Activated T-cell treated with anti-CD3 and anti-CD28 coated beads, Interleukin-2, amount 50 U/mL, for 72 hours (primary cell): ENCODE measurements at places on chromosomes 5 and 9. TPM values are rescaled to one million over a fixed set of nuclear protein-coding genes. Genes with fewer than 3 reads are reported as not detected.

DNA sequence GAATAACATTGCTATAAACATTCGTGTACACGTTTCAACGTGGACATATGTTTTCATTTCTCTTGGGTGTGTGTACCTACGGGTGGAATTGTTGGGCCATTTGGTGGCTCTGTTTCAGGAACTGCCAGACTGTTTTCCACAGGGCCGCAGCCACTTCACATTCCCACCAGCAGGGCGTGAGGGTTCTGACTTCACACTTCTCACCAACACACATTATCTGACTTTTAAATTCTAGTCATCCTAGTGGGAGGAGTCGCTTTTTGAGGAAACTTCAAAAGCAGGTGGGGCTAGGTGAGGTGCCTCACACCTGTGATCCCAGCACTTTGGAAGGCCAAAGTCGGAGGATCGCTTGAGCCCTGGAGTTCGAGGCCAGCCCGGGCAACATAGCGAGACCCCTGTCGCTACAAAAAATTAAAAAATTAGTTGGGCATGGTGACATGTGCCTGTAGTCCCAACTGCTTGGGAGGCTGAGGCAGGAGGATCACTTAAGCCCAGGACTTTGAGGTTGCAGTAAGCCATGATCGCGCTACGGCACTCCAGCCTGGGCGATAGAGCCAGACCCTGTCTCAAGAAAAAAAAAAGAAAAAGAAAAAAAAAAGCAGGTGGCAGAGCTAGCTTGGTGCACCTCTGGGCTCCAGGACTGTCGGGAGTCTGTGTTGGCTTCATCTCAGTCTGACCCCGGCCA is 28.5 kb downstream of the TSPAN17 start:
- DNase-seq, result no peak

Gene NAIP
- total RNA-seq, result 5.7 TPM

GRCh38 chr9:22103685-22104575 is 94.8 kb upstream of the CDKN2B start:
- no peak for DNase-seq

Gene OR13D1
- total RNA-seq, result not detected

DNA sequence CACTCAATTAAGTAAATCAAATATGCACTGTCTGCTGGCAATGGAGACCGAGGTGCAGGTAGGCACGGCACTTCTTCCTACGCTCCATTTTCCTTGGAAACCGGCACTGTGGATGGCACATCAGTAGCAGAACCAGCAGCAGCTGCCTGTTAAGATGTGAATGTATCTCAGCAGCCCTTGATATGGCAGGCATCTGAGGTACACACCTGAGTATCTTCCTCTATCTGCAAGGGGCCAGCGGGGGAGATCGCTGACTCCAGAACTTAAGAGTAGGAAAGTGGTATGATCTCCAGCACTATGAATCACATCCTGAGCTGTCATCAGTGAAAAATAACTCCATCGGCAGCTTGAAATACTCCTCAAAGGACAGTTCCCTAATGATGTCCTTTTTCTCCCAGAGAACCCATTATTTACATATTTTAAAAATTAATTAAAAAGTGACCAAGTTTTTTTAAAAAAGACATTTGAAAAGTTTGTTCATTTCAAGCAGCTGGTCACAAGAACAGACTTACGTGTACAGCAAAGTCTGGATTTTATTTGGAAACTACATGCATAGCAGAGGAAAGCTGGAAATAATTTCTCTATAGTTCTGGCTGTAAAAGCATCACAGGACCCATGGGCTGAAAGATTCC is 97.1 kb downstream of the ADAMTS12 start:
- DNase-seq, result no peak

DNA sequence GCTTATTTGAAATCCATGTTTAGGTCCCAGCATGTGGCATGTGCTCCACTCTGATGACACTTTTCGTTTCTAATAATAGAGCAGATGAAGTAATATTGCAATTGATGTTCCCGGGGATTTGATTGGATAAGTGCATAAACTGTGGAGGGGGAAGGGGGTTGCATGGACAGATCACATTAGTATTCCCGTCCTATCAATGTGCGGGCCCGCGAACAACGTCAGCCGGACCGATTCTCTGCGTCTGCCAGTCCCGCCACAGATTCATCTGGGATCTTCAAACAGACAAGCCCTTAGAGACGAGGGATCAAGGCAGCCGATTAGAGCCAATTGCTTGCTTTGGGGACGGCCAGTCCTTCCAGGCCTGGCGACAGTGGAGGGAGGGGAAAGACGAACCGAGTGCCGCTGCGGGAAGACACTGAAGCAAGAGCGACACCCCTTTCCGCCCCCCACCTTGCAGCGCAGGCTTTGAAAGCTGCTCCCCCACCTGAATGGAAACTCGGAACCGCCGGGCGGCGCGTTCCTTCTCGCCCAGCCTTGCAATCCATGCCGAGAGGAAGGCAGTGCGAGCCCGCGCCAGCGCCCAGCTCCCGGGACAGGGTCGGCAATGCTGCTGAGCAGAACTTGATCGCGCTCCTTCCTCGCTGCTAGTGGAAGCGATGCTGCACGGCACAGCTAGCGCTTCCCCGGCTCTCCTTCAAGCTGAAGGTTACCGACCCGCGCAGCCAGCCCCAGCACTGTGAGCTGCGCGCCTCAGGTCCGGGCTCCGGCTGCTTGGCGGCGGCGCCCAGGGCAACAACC is at the start of gene RGS7BP:
Gene RGS7BP (plus strand): TSS at position 247 of the 798 bp plus-strand sequence. CDS start 610 bp downstream, outside the sequence.
- no peak for DNase-seq

Gene PCDHGC4
- total RNA-seq, result not detected

Gene NXNL2
- total RNA-seq, result not detected

Gene IL3
- 8.9 TPM for total RNA-seq

Gene CDC14B
- total RNA-seq, result 13.9 TPM

Gene GPX3
- total RNA-seq, result not detected

GRCh38 chr9:23663536-23663935 is 162.5 kb downstream of the ELAVL2 start:
- DNase-seq, result no peak

- no peak for DNase-seq
Measured at GRCh38 chr5:142032150-142032549, 19.3 kb upstream of the GNPDA1 start.

GRCh38 chr5:77076961-77077828 is 9.9 kb downstream of the ZBED3 start:
- peak; percentile 53 for DNase-seq

- DNase-seq, result no peak
Measured at GRCh38 chr5:72440207-72440638, 67.0 kb downstream of the ZNF366 start.

DNA sequence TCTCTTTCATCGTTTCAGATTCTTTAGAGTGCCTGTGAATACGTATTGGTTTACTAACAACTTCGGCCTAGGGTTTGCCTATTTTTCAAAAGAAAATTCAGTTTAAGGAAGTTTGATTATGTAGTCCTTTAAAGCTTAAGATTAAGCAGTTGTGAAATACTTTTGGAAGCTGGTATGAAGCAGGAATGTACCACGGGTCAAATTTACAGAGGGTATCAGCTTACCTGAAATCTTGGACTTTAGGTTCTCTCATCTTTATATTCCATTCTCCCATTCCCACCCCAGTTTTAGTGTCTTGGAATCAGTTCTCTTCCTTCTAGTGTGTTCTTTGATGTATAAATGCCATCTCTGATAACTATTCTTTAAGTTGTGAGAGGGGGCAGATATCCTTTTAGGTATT is 53.2 kb downstream of the IQGAP2 start:
- no peak for DNase-seq

DNA sequence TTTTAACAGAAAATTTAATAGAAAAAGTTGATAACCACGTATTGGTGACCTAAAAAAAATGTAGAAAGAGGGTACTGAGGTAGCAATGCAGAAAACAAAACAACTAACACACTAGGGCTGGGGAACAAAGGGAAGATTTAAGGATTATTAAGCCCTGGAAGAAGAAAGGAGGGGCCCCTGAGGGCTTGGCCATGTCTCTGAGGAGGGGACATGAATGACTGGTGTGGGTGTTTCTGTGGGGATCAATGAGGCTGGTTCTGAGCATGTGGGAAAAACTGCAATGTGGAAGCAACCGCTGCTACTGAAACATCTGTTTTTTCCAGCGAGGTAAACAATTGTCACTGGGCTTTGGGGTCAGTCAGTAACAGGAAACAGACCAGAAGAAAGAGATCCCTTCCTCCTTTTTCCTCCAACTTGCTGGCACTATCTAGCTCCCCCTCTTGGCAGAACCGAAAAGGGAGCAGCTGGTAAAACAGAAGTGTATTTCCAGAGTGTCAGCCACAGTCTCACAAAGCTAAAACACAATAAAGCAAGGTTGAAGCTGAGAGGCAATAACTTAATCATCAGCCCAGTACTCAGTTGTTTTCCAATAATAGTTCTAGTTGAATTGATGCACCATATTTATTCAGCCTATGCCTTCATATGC is 48.3 kb downstream of the ATPSCKMT start:
- DNase-seq, result no peak

GRCh38 chr5:57772512-57772911 is 289.9 kb upstream of the ACTBL2 start:
- no peak for DNase-seq

Gene NTRK2
- total RNA-seq, result 3.3 TPM

- DNase-seq, result no peak
Measured at GRCh38 chr9:36976371-36977030, 57.6 kb downstream of the PAX5 start.

- peak; percentile 23 for DNase-seq
Measured at GRCh38 chr5:54217826-54218503, 92.4 kb downstream of the ARL15 start.

Gene IRX2
- not detected for total RNA-seq

GRCh38 chr9:3205421-3206095 is 320.2 kb downstream of the RFX3 start:
- DNase-seq, result no peak

- no peak for DNase-seq
Measured at GRCh38 chr9:32419921-32420320, 35.5 kb downstream of the ACO1 start.

GRCh38 chr5:17012289-17012688 is 76.2 kb upstream of the MYO10 start:
- no peak for DNase-seq

GRCh38 chr9:109861499-109861898 is 81.5 kb downstream of the PALM2AKAP2 start:
- no peak for DNase-seq

DNA sequence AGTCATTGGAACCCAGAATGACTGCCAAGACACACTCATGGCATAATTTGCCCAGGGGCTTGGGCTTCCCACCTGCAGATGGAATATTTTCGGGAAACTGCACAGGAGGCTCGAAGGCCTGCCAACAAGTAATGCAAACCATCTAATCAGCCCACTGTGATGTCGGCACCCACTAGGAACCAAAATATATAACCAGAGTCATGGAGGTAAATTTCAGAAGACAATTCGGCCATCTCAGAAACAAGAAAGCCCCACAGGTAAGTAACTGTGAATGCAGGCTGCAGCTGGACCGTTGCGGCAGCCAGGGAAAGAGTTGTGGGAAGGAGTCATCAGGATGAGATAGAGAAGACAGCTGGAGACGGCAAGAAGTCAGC is 264.4 kb downstream of the SYK start:
- DNase-seq, result no peak

GRCh38 chr5:42612750-42613366 is 143.8 kb upstream of the CCDC152 start:
- DNase-seq, result no peak

Gene TNIP1
- 358 TPM for total RNA-seq

Gene TAF11L10
- total RNA-seq, result not detected

GRCh38 chr9:4026905-4027304 is 273.0 kb downstream of the GLIS3 start:
- DNase-seq, result no peak

DNA sequence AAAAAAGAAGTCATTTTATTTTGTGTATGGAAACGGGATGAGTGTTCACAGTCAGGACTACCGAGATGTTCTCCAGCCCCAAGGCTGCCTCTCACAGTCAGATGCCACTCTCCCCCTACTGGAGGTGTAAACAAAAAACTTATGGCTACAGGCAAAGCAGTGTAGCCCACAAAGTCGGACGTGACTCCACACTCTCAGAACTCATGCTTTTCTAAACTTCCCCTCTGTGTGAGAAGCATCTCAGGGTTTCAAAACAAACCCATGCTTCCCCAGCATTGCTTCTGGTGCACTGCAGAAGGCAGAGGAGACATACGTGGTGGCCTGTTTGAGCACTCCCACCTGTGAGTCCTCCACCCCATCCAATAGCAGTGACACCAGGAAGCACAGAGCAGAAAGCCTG is 580.3 kb downstream of the BNC2 start:
- no peak for DNase-seq

DNA sequence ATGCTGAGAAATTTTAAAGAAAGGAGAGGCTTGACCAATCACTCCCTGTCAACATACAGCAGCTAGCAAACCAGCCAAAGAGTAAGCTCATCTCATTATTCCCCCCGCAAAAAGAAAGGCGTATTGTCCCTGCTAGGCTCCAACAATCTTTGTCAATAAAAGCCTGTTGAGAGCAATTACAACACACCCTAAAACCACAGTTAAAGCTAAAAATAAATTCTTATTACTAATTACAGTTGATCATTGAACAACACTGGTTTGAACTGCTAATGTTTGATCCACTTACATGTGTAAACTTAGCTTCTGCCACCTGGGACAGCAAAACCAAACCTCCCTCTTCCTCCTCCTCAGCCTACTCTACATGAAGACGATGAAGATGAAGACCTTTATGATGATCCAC is 151.2 kb downstream of the TSSK1B start:
- no peak for DNase-seq

Gene EIF4E1B
- not detected for total RNA-seq

GRCh38 chr5:83368835-83369234 is 102.7 kb upstream of the VCAN start:
- DNase-seq, result no peak
